ENCODE measurements at places on chromosomes 7 and 10. TPM values are rescaled to one million over a fixed set of nuclear protein-coding genes. Genes with fewer than 3 reads are reported as not detected.

GRCh38 chr7:117347480-117347879, 24.6 kb upstream of the WNT2 start:
- no peak overlapping the region for H3K4me3 ChIP-seq
- no peaks in the 10 kb centered on the region for H3K4me1 ChIP-seq
- H3K27me3 ChIP-seq = no peaks in the 10 kb centered on the region
- H3K36me3 ChIP-seq = no peaks in the 10 kb centered on the region
- H3K27ac ChIP-seq = no peak overlapping the region
- DNase-seq = no peak

GRCh38 chr7:32400676-32401075, 89.5 kb downstream of the LSM5 start:
- no peak overlapping the region for H3K27ac ChIP-seq
- no peaks in the 10 kb centered on the region for H3K4me1 ChIP-seq
- H3K4me3 ChIP-seq = no peak overlapping the region

- no peaks in the 10 kb centered on the region for H3K36me3 ChIP-seq
- no peak for DNase-seq
- H3K27me3 ChIP-seq = peaks cover 44% of the 10 kb centered on the region
- H3K27ac ChIP-seq = no peak overlapping the region
- H3K4me3 ChIP-seq = no peak overlapping the region
Observed at GRCh38 chr10:120076996-120077706, 184.6 kb downstream of the SEC23IP start.

DNA sequence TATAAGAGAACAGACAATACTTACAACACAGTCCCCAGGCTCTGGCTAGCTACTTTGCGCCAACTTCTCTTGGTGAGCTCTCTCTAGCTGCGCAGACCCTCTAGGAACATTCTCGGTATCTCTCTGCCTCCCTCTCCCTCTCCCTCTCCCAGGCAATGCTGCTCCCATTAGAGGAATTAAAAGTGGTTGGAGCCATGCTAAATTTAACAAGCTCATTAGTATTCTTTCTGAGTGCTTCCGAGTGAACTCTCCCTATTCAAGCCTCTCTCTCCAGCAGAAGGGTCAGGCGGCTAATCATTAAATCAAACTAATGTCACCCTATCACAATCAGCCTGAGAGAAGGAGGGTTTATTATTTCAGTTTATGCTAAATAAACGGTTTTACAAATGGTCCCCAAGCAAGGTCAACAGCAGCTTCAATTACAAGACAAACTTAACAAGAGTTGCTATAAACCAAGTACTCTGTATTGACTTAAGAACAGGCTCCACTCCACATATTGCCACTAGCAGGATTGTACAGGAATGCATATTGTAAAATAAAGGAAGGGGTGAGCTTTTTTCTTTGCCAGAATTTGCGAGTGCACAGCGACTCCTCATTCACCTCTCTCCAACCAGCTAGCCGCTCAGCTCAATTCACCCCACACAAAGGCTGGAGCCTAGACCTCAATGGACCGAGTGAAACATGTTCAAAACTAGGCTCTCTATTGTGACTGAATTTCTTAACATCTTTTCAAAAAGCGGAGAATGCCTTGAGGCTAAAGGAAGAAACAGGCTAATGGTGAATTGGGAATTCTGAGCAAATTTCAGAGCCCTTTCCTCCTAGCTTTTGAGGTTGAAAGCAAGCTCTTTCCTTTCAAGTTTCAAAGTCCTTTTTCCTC, 84.4 kb downstream of the GLI3 start:
- no peak overlapping the region for H3K27ac ChIP-seq
- no peaks in the 10 kb centered on the region for H3K4me1 ChIP-seq
- no peak for DNase-seq

- H3K27me3 ChIP-seq = peaks cover 41% of the 10 kb centered on the region
- H3K4me3 ChIP-seq = peak within 1 kb of the TSS; percentile 79
- DNase-seq = no peak
- peaks cover 7% of the 10 kb centered on the region for H3K4me1 ChIP-seq
Observed at GRCh38 chr10:80132299-80133139, at the start of gene PLAC9. Gene PLAC9, plus strand, starts transcription at chr10:80132730. Its CDS starts 33 bp downstream, at chr10:80132763.

DNA sequence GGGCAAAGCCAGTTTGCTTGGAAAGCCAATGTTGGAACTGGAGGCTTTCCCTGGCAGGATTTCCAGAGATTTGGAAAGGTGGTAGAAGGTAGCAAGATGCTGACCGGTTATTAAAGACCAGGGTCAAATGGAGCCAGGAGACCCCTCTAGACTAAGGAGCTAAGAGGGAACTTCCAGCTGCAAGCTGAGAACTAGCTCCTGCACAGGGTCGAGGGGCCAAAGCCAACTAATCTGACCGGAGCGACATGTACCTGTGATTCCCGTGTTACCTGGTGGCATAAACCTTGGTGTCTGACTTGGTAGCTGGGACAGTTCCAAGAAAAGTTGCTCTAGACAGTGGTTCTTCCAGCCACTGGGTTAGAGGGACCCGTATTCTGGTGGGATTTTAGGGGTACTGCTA, 41.8 kb downstream of the SPDYE5 start:
- no peaks in the 10 kb centered on the region for H3K4me1 ChIP-seq
- no peak for DNase-seq
- no peak overlapping the region for H3K4me3 ChIP-seq
- H3K36me3 ChIP-seq = no peaks in the 10 kb centered on the region
- no peak overlapping the region for H3K27ac ChIP-seq

DNA sequence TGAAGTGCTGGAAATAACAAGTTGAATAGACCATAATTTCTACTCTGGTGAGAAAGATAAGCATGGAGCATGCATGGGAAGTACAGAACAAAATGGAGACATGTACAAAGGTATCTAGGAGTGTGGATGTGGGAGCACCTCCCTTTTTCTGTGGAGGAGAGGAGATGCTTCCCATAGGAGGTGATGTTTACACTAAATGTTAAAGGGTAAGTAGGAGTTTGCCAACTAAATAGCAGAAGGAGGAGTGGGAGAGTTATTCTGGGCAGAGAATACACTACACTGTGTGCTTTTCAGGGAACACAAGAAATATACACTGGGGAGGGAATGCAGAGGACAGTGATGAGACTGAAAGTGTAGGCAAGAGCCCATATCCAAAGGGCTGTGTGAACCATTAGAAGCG, 21.1 kb upstream of the PANK1 start:
- peaks cover 6% of the 10 kb centered on the region for H3K4me1 ChIP-seq
- H3K4me3 ChIP-seq = no peak overlapping the region
- H3K27me3 ChIP-seq = peaks cover 33% of the 10 kb centered on the region
- no peak overlapping the region for H3K27ac ChIP-seq

GRCh38 chr7:65554-65953, 126.8 kb upstream of the FAM20C start:
- no peak overlapping the region for H3K27ac ChIP-seq
- H3K36me3 ChIP-seq = no peaks in the 10 kb centered on the region
- H3K4me1 ChIP-seq = peaks cover 4% of the 10 kb centered on the region
- peaks cover 23% of the 10 kb centered on the region for H3K27me3 ChIP-seq

DNA sequence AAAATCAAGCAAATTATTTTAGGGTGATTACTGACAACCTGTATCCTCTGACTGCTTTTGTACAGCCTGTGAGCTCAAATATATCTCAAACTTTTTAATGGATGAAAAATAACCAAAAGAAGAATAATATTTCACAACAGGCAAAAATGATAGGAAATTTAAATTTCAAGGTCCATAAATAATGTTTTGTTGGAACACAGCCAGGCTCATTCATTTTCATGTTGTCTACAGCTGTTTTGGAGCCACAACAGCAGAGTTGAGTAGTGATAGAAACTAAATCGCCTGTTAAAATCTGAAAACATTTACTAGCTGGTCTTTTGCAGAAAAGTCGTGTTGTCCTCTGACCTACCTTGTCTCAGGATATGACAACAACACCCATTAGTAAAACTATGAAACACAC, 75.9 kb downstream of the GLI3 start:
- no peak overlapping the region for H3K27ac ChIP-seq
- no peaks in the 10 kb centered on the region for H3K4me1 ChIP-seq
- H3K4me3 ChIP-seq = no peak overlapping the region
- DNase-seq = no peak
- no peaks in the 10 kb centered on the region for H3K27me3 ChIP-seq

DNA sequence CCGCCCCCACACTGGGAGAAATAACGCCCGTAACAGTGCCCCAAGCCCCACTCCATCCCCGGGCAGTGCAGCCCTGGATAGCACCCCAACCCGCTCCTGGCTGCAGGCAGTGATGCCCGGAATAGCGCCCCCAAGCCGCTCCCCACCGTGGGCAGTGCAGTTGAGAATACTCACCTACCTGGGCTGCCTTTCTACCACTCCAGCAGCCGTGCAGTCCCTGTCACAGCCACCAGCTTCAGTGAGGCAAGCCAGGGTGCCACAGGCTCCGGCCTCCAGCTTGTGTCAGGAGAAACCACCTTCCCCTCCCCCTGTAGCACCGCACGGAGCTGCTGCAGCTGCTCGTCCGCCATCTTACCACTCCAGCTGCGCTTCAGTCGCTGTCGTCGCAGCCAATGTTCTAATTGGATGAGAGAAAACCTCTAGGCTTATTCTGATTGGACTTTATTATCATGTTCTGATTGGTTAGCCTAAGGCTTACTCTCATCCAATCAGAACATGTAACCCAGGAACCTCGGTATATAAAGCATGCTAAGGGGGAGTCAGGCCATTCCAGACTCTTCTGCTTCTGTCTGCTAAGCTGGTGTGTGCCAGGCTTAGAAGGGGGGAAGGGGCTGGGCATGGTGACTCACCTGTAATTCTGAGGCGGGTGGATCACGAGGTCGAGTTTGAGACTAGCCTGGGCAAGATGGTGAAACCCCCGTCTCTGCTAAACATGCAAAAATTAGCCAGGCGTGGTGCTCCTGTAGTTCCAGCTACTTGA, 53.2 kb upstream of the ZNF33B start:
- peak overlapping the region; percentile 6 for H3K27ac ChIP-seq
- H3K27me3 ChIP-seq = peaks cover 6% of the 10 kb centered on the region
- H3K4me3 ChIP-seq = no peak overlapping the region
- DNase-seq = no peak
- H3K36me3 ChIP-seq = no peaks in the 10 kb centered on the region

Gene LBX1
- not detected for total RNA-seq

GRCh38 chr10:71447676-71448075, 51.0 kb downstream of the CDH23 start:
- no peak overlapping the region for H3K4me3 ChIP-seq
- H3K4me1 ChIP-seq = no peaks in the 10 kb centered on the region
- peaks cover 4% of the 10 kb centered on the region for H3K27me3 ChIP-seq
- no peaks in the 10 kb centered on the region for H3K36me3 ChIP-seq

Gene ETV1
- total RNA-seq = not detected

DNA sequence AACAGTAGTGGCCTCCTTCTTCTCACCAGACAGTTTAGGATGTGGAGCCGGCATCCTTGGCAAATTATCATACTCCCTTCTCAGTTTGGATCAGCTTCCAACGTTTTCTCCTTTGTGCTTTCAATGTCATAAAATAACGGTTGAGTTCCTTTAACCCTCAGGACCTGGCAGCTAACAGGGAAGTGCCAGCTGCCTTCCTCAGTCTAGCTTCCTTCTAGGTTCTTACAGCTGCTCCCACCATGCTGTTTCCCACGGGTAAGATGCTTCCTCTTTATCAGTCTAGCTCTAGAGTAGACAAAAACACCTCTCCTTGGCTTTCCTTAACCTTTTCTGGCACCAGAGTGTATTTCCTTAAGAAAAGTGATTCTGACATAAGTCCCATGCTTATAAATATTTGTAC, 33.2 kb downstream of the BLVRA start:
- no peak for DNase-seq
- H3K4me1 ChIP-seq = peaks cover 14% of the 10 kb centered on the region
- peaks cover 18% of the 10 kb centered on the region for H3K36me3 ChIP-seq
- no peaks in the 10 kb centered on the region for H3K27me3 ChIP-seq

DNA sequence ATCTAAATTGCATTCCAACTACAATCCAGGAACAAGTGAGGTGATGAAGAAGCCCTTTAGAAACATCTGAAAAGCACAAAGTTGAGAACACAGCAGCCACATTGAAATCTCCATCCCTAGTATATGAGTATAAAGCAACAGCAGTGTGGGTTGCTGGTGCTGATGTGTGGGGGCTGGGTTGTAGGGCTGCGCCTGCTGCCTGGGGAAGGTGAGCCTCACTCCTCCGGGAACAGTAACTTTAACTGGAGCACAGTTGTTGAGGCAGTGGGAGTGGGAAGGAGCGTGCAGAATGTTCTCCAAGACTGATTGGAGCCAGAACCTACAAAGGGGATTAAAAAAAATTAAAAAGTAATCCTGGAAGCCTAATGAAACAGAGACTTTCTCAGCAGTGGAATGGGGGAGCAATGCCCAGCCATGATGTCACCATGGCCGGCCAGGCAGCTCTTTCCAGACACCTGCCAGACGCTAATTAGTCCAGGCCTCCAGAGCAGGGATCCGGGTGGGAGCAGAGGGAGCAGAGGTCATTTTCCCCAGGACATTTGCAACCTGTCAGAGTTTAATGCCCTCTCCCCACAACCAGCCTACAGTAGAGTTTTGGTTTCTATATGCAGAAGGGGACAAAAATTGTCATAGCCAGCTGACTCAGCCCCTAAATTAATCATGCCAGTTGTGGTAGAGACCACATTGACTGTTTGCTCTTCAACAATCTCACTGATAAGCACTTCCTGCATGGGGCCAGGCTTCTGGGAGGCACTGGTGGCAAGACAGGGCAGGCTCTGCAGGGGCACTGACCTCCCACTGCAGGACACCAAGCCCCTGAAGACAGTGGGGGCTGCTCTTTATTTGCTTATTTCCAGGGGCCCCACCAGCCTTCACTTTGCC, 133.0 kb upstream of the ZNF32 start:
- no peaks in the 10 kb centered on the region for H3K36me3 ChIP-seq
- H3K27me3 ChIP-seq = peaks cover 5% of the 10 kb centered on the region
- DNase-seq = no peak
- H3K27ac ChIP-seq = no peak overlapping the region

DNA sequence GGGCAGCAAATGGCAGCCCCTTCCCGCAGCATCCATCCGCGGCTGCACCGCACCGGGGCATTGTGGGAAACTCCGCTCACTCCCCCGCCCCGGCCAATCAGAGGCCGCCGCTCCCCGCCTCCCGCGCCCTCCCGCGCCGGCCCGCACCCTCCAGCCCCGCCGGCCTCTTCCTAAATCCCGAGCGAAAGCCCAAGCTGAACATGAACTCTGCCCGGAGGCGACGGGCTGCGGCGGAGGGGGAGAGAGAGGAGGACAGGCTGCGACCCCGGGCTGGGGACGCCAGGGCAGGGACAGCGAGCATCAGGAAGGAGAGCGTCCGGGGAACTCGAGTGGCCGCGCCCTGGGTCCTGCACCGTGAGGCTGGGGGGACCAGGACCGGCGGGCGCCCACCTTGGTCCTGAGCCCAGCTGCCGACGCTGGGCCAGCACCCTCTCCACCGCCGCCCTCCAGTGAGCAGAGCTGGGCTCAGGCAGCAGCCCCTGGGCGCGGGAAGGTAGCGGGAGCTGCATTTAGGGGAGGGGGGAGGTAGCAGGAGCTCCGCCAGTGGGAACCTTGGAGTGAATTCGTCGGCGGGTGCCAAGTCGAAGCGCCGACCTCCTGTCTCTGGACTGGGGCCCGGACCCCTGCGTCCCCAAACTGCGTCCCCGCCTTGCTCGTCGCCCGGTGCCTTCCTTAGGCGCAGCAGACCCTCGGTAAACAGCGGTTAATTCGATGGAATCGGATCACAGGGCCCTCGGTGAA, at the start of gene DGKI:
DGKI (minus strand) TSS at position 148 of the 741 bp plus-strand sequence.
- DNase-seq = no peak
- peaks cover 60% of the 10 kb centered on the region for H3K27me3 ChIP-seq
- peaks cover 5% of the 10 kb centered on the region for H3K36me3 ChIP-seq
- peak within 1 kb of the TSS; percentile 85 for H3K4me3 ChIP-seq
- peaks cover 2% of the 10 kb centered on the region for H3K4me1 ChIP-seq

All from T-helper 17 cell (primary cell).